ENCODE measurements at places on chromosomes 2 and 18. TPM values are rescaled to one million over a fixed set of nuclear protein-coding genes. Genes with fewer than 3 reads are reported as not detected.

GRCh38 chr2:143550500-143550899 is 421.3 kb downstream of the ARHGAP15 start:
- DNase-seq = no peak

- no peak for DNase-seq
These were observed 21.9 kb upstream of the ALPI start for GRCh38 chr2:232434091-232434490.

- DNase-seq = no peak
These were observed 94.4 kb downstream of the RHOB start for GRCh38 chr2:20541294-20541640.

DNA sequence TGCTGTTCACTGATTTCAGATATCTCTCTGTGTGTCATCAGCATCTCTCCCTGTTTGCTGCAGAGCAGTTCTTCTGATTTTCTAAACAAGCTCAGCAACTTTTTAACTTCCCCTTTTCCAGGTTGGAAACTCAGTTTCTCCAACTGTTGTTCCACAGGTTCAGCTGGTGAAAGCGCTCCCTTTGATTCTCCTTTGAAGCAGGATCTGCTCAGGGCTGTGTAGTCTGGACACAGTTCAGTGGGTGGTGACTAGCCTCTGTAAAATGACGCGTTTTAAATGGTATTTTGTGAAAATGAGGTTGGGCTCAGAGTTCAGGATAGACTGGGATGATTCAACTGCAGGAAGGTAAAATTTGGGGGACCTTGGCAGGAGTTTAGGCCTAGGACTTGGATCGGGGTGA is 106.3 kb downstream of the TRIM43 start:
- DNase-seq = no peak

- DNase-seq = no peak
These were observed 34.9 kb downstream of the RNU4ATAC start for GRCh38 chr2:121565389-121566250.

- no peak for DNase-seq
These were observed 100.3 kb upstream of the KCTD1 start for GRCh38 chr18:26648509-26649192.

GRCh38 chr2:85523903-85524335 is 15.0 kb upstream of the MAT2A start:
- DNase-seq = no peak

DNA sequence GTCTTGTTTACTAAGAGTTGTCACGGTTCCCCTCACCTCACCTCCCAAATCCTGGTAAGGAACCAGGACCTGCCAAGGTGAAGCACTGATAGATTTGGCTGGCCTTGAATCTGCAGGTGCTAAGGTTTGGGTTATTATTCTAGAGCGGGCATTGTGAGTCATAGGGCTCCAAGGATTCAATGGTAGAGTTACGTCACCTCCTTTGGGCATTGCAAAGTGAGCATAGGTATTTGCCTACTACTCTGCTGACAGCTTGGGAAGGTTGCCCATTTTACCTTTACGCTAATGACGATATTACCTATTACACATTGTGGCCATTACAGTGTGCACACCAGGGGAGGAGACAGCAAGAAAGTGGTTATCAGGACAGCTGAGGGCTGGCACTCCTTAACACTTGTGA is 59.3 kb downstream of the SETBP1 start:
- DNase-seq = peak; percentile 20

DNA sequence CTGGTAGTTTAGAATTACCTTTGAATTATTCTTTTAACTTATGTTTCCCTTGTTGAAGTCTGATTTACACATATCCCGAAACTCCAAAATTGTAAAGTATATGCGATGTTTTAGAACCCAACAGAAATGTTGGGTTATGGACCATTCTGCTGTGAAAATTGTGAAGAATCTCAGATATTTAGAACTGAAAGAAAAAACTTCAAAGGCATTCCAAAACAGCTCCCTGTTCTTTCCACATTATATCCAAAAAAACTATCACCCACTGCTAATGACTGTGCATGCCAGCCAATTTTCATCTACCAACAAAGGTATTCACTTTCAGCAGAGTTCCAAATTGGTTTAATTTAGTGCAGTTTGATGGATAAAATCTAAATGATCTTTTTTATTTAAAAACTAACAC is 21.5 kb upstream of the PDE1A start:
- peak; percentile 8 for DNase-seq

- DNase-seq = peak; percentile 18
These were observed 775.3 kb upstream of the POU3F3 start for GRCh38 chr2:104078431-104079157.

DNA sequence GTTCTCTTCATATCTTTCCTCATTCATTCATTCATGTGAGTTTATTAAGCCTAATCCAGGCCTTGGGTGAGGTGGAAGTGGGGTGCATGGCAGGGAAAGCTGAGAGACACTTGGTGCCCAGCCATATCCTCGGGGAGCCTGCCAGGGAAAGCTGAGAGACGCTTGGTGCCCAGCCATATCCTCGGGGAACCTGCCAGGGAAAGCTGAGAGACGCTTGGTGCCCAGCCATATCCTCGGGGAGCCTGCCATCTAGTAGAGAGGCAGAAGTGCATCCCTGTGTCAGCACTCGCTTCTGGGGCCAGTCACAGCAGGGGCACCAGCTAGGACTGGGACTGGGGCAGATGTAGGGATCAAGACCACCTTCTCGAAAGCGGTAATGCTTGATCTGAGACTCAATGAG is 39.4 kb downstream of the DDX18 start:
- no peak for DNase-seq

DNA sequence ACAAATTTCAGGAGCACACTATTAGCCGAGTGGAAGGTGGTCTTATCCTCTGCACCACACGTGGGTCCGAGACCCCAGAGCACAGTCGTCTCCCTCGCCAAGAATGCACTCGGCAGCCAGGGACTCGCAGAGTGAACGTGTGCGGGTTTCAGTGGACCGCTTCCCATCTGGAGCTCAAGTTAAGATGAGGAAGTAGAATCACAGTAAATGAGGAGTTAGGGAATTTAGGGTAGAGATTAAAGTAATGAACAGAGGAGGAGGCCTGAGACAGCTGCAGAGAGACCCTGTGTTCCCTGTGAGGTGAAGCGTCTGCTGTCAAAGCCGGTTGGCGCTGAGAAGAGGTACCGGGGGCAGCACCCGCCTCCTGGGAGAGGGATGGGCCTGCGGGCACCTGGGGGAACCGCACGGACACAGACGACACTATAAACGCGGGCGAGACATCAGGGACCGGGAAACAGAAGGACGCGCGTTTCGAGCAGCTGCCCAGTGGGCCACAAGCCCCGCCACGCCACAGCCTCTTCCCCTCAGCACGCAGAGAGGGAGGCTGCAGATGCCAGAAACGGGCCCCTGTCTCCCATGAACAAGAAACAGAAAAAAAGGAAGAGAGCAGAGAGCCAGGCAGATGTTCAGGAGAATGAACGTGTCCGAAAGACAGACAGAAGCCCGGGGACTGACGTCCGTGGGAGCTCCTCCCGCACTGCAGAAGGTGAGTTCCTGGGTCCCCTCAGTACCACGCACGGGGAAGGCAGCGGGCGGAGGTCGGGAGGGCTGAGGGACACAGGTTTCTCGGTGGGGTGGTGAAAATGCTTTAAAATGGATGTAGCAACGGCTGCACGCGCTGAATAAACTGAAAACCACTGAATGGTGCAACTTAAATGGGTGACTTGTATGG is 5.4 kb upstream of the KCNG2 start:
- DNase-seq = no peak

DNA sequence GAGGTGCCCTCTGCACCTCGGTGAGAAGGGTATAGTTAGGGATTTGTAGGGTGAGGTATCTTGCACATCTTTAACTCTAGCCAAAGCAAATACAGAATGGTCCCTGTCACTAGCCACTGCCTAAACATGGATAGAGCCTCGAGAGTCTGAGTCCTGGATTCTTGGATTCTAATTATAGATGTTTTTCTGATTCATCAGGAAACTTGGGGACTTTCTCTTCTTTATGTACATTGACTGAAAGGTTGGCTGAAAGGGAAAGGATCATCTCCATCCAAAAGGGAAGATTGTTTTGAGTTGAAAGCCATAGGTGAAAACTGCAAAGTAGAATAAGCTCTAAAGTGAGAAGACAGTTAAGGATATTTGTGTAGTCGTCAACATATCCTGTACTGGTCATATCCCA is 8.2 kb downstream of the STK36 start:
- no peak for DNase-seq

GRCh38 chr2:71064110-71064611 is 4.3 kb upstream of the NAGK start:
- DNase-seq = no peak

DNA sequence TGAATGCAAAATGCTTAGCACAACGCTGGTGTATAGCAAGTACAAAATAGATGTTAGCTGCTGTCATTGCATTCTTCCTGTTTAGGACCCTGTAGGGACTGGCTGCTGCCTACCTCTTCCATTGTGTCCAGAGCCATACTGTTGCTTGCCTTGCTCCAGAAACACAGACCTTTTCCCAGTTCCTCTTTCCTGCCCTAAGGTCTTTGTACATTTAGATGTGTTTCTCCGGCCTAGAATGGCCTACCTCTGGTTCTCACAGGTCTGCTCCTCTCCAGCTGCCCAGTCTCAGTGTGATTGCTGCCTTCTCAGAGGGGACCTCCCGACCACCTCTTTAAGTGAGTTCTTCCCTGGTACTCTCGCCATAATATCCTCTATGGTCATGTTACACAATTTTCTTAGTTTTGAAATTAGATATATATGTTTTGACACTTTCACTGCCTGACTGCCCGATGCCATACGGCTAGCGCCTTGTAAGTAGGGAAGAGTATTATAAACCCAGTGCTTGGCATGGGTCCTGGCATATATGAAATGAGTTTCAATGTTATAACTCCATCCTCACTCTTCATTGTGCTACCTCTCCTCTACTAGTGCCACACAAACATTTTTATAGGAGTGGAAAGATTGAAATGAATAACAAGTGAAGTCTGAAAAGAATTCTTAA is 48.3 kb downstream of the RFTN2 start:
- DNase-seq = no peak

GRCh38 chr2:162291748-162292147 is 26.7 kb downstream of the IFIH1 start:
- no peak for DNase-seq

DNA sequence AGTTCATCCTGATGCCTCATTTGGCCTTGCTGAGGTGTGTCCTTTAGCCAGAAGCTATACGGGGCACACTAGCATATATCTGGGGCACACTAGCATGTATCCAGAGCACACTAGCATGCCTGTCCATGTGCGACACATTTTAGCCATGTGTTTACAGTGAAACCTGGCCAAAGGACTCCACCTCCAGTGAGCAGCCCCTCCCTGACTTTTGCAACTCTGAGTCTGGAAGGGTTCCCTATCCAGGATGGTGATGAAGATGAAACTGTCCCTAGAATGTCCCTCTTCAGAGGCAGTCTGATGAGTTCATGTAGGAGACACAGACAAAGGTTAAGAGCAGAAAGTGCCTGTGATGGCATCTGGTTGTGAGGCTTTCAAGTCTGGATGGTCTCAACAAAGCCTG is 61.4 kb upstream of the LGALSL start:
- no peak for DNase-seq

- DNase-seq = no peak
These were observed 86.0 kb downstream of the DCC start for GRCh38 chr18:52426041-52426440.

DNA sequence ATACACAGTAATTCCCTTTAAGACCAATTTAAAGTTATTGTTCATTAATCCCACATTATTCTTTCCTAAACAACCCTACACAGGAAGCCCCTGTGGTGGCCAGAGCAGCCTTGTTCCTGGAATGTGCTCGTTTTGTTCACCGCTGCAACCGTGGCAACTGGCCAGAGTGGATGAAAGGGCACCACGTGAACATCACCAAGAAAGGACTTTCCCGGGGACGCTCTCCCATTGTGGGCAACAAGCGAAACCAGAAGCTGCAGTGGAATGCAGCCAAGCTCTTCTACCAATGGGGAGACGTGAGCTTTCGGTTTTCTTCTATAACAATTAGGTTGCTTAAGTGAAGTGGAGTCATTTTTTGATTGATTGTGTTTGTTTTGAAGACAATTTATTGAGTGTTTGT is 101.0 kb downstream of the UNC80 start:
- DNase-seq = peak; percentile 93

- DNase-seq = no peak
These were observed 233.5 kb downstream of the TGIF1 start for GRCh38 chr18:3683483-3683882.

DNA sequence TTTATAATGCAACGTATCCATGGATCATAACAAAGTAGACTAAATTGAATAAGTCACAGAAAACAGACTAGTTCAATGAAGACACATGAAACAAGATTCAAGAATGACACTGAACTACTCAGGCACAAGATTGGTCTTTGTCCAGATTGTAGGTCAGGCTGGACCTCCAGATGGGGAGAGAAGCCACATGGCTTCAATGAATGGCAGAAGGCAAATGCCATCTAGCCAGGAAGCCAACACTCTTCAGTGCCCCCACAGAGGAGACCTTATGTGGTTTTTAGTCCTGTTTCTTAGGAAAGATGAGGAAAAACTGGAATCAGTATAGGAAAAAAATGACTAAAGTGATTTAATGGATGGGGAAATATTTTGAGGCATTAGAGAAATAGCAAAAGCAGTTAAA is 43.1 kb downstream of the BOD1L2 start:
- DNase-seq = no peak

DNA sequence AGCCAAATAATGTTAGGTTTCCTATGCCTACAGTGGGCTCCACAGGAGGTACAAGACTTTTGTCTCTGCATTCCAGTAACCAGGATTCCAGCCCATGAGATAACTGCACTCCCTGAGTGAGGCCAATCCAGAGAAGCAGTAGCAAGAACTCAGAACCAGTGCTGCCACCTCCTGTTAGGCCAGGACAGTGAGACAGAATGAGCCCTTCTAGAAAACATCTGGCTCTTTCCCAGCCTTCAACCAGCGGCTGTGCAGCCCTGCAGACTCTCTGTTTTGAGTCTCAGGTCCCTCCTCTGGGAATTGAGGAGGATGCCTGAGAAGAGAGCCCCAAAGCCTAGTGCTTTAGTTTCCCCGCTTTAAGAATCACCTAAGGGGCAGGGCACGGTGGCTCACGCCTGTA is 44.2 kb downstream of the ARID5A start:
- peak; percentile 56 for DNase-seq

GRCh38 chr2:202718614-202719013 is 83.8 kb downstream of the FAM117B start:
- DNase-seq = no peak

The TCF23 gene
- not detected for total RNA-seq

The NDUFB3 gene
- 35.6 TPM for total RNA-seq

The TUBB8B gene
- total RNA-seq = 3.6 TPM

The FTCDNL1 gene
- total RNA-seq = 3.3 TPM

The IL1RL2 gene
- total RNA-seq = not detected

The KYNU gene
- total RNA-seq = 0.50 TPM

The RIT2 gene
- 1.9 TPM for total RNA-seq

The SLC5A7 gene
- 0.17 TPM for total RNA-seq

The OBSL1 gene
- 164 TPM for total RNA-seq

The CROCC2 gene
- total RNA-seq = not detected

The FOXD4L1 gene
- total RNA-seq = not detected

The MC2R gene
- total RNA-seq = not detected

The DGKD gene
- total RNA-seq = 23.4 TPM

The PLCL1 gene
- 0.12 TPM for total RNA-seq

The C2orf72 gene
- 1.3 TPM for total RNA-seq

The MATN3 gene
- 6.4 TPM for total RNA-seq

The CASP8 gene
- 3.6 TPM for total RNA-seq

All from GM23338 (cell line).